ENCODE measurements at places on chromosomes 12 and 14.

DNA sequence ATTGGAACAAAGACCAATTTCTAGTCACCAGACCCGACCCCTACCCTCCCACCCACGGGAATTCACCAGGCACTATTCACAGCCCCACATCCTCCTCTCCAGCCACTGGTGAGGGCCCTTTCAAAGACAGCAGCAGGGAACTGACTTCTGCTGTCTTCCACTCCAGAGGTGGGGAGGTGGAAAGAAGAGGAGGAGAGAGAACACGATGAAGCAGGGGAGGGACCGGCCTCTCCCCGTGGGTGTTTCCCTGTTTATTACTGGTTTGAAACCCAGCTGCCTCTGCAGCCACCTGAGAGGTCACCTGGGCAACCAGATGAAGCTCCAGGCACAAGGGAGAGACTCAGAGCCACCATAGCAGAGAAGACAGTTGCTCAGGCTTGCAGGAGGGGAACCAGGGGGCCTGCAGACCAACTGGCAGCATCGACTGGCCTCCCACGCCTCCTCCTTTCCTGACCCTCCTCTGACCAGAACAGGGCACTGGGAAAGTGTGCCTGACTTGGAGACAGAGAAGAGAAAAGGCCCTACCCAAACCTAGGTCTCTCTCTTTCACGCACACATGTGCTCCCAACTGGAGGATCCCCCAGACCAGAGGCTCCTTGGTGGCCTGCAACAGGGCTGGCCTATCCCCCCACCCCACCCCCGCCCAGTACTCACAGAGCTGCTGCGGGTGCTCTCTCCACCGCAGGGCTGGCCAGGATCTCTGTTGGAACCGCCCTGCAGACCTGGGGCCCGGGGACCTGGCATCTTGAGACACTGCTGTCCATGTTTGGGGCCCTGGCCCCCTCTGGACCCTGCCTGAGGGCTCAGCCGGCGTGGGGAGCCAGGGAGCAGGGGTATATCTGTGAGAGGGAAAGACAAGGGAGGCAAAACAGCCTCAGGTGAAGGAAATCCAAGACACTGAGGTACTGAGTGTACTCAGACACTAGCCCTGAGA, 22.8 kb downstream of the ANO2 start:
- peak; percentile 33 for DNase-seq

DNA sequence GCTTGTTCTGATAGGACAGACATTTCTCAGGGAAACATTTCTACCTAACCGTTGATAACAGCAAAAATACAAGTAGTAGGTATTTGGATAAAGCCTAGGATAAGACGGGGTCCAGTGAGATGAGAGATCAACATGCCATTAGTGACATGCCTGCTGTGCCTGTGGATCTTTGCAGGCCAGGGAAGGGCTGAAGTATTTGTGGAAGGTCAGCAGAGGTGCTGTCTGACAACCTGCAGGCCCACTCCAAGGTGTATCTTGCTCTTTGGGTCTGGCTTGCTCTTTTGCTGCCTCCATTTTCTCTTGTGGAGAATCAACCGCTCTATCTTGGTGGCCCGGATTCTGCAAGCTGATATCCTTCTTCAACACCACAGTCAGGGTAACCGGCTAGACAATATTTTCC, 46.7 kb downstream of the MSRB3 start:
- DNase-seq: no peak

DNA sequence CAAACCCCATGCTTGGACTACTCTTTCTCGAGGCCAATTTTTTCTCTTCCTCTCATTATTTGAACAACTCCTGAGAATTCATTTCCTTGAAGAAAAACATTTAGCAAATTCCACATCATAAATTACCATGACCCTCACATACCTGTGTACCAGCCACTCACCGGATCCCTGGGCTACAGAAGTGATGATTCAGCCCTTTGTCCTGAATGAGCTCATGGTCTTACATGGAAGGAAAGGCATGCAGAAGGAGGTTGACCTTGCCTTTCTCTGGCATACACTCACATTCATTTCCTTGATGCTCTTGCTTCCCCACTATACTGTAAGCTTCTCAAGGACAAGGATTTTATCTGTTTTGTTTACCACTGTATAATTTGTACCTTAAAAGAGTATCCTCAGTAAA, 191.5 kb downstream of the SLC5A8 start:
- DNase-seq: peak; percentile 52

GRCh38 chr12:19520646-19521415, 81.5 kb downstream of the AEBP2 start:
- no peak for DNase-seq

DNA sequence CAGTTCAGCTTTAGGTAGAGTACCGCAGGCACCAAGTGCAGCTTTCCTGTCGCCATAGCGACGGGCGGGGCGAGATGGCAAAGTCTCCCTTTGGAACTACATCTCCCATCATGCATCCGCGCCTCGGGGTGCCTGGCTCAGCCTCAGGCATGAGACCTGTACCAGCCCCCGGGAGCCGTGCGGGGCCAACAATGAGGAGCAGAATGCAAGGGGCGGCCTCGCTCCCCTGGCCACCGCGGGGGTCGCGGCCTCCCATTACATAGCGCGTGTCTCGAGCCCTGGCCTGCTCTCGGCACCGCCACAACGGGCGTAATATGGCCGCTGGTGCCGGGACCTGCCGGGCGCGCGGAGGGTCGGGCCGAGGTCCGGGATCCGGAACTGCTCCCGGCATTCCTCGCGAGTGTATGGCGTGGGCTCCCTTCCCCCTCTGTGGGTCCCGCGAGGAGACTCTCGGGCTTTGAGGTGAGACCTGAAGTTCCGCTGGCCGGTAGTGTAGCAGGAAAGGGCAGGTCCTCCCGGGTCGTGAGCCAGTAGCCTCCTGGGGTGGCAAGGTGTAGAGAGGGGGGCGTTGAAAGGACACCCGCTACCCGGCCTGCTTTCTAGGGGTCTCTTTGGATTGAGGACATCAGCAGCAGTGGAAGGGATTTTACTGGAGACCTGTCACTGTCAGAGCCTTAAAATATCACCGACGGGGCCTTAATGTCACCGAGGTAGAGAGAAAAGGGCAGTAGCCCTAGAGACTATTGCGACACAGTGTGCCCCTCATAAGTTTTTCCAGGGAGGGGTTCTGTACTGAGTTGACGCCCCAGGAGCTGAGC, at the start of gene THTPA:
THTPA (plus strand) TSS at position 390 of the 818 bp plus-strand sequence. CDS start 487 bp downstream, outside the sequence.
- peak; percentile 93 for DNase-seq

DNA sequence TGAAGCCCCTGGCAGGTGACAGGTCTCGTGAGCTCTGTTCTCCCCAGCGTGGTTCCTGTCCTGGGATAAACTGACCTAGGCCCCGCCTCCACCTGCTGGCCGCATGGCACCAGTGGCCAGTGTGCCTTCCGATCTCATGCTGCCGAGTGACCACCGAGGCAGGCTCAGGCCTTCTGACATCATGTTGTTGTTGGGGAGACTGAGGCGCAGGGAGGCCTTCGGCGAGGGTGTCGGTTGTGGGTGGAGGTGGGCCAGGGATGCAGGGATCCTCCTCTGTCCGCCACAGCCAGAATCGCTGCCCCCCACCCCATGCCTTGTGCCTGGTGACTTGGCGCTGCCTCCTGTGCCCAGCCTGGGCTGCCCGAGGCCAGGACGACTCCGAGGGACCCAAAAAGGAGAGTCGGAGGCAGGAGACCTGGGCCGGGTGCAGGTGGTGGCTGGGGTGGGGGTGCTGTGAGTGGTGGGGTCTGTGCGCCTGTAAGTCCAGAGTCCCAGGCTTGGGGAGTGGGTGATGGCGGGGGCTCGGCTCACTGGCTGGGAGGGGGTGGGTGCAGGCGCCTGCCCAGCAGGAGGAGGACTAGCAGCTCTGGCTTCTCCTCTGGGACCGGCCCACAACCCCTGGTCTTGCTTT, 24.3 kb downstream of the ASPG start:
- DNase-seq: no peak

Data from SJSA1 (cell line).